Naive B cell (primary cell): ENCODE measurements at places on chromosomes 4 and X.

GRCh38 chr4:87007528-87008446 is 73.0 kb downstream of the AFF1 start:
- peak overlapping the region; percentile 97 for H3K27ac ChIP-seq
- DNase-seq, result no peak
- H3K4me3 ChIP-seq, result peak overlapping the region; percentile 96
- H3K4me1 ChIP-seq, result peaks cover 65% of the 10 kb centered on the region
- H3K36me3 ChIP-seq, result no peaks in the 10 kb centered on the region

DNA sequence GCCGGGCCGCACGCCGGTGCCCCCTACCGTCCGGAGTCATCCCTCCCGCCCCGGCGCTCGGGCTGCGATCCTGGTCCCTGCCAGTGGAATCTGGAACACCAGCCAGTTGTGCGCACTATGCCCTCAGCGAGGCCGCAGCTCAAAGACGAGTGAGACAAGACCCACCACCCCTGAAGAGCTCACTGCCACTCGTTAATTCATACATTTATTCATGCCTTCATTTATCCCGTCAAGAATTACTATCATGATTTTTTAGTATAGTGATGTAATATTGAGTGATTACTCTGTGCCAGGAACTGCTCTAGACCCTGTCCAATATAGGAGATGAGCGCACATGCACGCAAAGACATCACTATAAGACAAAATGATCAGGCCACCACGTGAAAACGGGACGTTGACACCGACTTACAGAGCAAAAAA is 247 bp upstream of the PPA2 start:
- no peak for DNase-seq
- peak overlapping the region; percentile 99 for H3K27ac ChIP-seq
- peaks cover 24% of the 10 kb centered on the region for H3K4me1 ChIP-seq
- H3K36me3 ChIP-seq, result no peaks in the 10 kb centered on the region

DNA sequence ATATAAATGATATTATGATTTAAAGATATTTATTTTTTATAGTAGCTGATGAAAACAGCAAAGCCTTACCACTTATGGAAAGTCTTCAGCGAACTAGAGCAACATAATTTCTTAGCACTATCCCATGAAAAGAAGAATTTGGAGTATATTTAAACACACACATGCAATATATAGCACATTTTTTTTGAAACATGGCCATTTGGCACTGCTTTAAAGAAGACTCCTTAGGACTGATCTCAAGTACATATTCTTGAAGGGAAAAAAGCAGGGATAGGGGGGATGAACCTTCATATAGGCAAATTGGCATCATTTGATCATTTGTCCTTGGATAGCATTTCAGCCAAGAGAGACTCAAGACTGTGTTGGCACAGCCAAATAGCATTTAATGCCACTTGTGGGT is 193.3 kb downstream of the ANKRD50 start:
- peaks cover 5% of the 10 kb centered on the region for H3K27me3 ChIP-seq
- H3K27ac ChIP-seq, result no peak overlapping the region
- no peaks in the 10 kb centered on the region for H3K36me3 ChIP-seq
- no peak overlapping the region for H3K4me3 ChIP-seq

DNA sequence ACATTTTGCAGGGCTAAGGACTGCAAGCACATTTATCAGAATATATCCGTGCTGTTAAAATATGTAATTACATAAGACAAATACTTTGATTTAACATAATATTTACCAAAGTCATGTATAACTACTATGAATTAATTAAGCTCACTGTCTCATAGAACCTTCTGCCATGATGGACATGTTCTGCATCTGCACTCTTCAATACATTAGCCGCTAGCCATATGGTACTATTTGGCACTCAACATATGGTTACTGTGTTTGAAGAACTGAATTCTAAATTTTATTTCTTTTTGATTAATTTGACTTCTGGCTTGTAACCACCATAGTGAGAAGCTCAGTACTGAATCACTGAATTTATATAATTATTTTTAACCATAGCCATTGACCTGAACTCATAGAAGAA is 427.0 kb upstream of the TRAM1L1 start:
- H3K36me3 ChIP-seq, result no peaks in the 10 kb centered on the region
- no peak for DNase-seq
- no peaks in the 10 kb centered on the region for H3K27me3 ChIP-seq
- H3K4me1 ChIP-seq, result no peaks in the 10 kb centered on the region

DNA sequence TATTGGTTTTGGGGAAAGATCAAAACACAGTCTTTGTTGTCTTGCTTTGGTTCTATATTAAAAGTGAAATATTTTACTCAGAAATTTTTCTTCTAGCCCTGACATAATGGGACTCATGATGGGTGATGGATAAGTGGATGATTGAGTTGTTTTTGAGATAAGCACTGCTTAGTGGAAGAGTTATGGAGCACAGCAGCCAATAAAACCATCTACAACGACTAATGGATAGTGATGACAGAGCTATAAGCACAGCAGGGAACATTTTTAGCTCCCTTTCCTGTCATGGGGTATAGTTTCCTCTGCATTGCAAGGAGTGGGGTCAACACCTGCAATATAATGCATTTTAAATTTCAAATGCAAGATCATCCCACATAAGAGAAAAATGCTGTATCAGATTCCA is 812.4 kb downstream of the STPG2 start:
- H3K27ac ChIP-seq, result no peak overlapping the region
- no peaks in the 10 kb centered on the region for H3K36me3 ChIP-seq
- H3K27me3 ChIP-seq, result no peaks in the 10 kb centered on the region
- no peak overlapping the region for H3K4me3 ChIP-seq

- H3K27ac ChIP-seq, result no peak overlapping the region
- no peaks in the 10 kb centered on the region for H3K27me3 ChIP-seq
- H3K4me3 ChIP-seq, result peak overlapping the region; percentile 100
- peaks cover 39% of the 10 kb centered on the region for H3K4me1 ChIP-seq
Measured at GRCh38 chr4:37827802-37828321, 1.4 kb downstream of the PGM2 start.

GRCh38 chr4:155371432-155372043 is 5.2 kb downstream of the MAP9 start:
- no peak overlapping the region for H3K27ac ChIP-seq
- no peak overlapping the region for H3K4me3 ChIP-seq
- H3K27me3 ChIP-seq, result no peaks in the 10 kb centered on the region
- peak; percentile 23 for DNase-seq
- peaks cover 9% of the 10 kb centered on the region for H3K4me1 ChIP-seq

DNA sequence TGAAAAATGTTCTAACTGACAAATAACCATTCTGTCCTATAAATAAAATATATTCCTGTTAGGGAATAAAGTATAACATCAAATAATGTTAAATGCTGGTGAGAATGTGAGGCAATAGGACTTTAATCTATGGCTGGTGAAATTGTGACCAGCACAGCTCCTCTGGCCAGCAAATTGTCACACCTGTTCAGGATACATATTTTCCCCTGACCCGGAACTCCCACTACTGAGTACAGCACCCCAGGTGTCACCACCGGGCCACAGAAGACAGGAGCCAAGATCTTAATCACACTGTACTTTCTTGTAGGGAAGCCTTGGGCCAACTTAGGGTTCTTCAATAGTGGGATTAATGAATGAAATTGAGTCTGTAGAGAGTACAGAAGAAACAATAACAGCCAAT is 33.2 kb downstream of the C4orf33 start:
- H3K27me3 ChIP-seq, result peaks cover 5% of the 10 kb centered on the region
- H3K36me3 ChIP-seq, result peaks cover 4% of the 10 kb centered on the region
- no peak overlapping the region for H3K4me3 ChIP-seq
- DNase-seq, result no peak

- H3K36me3 ChIP-seq, result no peaks in the 10 kb centered on the region
- DNase-seq, result no peak
- no peaks in the 10 kb centered on the region for H3K27me3 ChIP-seq
Measured at GRCh38 chr4:134320048-134320447, 118.5 kb upstream of the PABPC4L start.

GRCh38 chr4:24521544-24521943 is 62.8 kb downstream of the DHX15 start:
- H3K4me3 ChIP-seq, result no peak overlapping the region
- no peak overlapping the region for H3K27ac ChIP-seq
- no peak for DNase-seq

- H3K36me3 ChIP-seq, result peaks cover 16% of the 10 kb centered on the region
- no peak for DNase-seq
- H3K27me3 ChIP-seq, result no peaks in the 10 kb centered on the region
Measured at GRCh38 chr4:74217365-74217764, 59.4 kb downstream of the MTHFD2L start.

GRCh38 chr4:105509291-105509690 is 35.4 kb upstream of the PPA2 start:
- no peaks in the 10 kb centered on the region for H3K36me3 ChIP-seq
- H3K27ac ChIP-seq, result no peak overlapping the region
- no peak overlapping the region for H3K4me3 ChIP-seq
- H3K4me1 ChIP-seq, result no peaks in the 10 kb centered on the region
